HAP-1 (cell line): ENCODE measurements at places on chromosomes 7 and 10.

DNA sequence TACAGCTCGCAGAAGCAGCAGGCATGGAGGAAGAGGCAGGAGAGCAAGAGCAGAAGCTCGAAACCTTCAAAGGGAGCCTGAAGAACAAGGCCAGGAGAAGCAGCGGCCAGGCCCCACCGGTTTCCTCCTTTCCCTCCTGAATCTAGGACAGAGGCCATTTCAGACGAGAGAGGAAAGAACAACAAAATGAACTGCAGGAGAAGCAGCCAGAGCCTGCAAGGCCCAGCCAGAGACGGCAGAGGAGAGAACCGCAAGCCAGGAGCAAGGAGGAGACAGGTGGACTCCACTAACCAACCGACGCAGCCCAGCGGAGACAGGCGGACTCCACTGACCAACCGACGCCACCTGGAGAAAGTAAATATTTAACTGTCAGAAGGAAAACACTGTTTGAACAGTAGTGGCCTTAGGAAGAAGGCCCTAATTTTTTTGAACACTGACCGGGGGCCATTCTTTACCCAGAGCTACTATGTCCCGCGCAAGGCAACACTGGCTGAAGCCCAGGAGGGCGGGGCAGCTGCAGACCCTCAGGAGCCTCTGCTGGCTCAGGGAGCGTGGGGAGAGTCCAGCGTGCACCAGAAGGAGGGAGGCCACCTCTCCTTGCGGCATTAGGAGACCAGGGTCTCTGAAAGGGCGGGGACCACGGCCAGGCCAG, 559.2 kb downstream of the PTPRN2 start:
- no peak for DNase-seq

DNA sequence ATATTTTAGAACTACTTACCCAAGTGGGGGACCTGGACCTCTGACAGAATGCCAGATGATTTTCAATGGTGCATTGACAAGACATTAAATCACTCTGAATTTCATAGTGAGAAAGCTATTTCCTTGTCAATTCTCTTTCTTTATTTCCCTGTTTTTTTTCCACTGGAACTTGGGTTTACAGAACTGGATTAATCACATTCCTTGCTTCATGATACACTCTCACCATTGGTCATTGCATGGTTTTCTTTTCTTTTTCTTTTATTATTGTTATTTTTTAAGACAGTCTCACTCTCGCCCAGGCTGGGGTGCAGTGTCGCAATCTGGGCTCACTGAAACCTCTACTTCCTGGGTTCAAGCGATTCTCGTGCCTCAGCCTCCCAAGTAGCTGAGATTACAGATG, 38.5 kb upstream of the LBX1 start:
- DNase-seq: no peak

DNA sequence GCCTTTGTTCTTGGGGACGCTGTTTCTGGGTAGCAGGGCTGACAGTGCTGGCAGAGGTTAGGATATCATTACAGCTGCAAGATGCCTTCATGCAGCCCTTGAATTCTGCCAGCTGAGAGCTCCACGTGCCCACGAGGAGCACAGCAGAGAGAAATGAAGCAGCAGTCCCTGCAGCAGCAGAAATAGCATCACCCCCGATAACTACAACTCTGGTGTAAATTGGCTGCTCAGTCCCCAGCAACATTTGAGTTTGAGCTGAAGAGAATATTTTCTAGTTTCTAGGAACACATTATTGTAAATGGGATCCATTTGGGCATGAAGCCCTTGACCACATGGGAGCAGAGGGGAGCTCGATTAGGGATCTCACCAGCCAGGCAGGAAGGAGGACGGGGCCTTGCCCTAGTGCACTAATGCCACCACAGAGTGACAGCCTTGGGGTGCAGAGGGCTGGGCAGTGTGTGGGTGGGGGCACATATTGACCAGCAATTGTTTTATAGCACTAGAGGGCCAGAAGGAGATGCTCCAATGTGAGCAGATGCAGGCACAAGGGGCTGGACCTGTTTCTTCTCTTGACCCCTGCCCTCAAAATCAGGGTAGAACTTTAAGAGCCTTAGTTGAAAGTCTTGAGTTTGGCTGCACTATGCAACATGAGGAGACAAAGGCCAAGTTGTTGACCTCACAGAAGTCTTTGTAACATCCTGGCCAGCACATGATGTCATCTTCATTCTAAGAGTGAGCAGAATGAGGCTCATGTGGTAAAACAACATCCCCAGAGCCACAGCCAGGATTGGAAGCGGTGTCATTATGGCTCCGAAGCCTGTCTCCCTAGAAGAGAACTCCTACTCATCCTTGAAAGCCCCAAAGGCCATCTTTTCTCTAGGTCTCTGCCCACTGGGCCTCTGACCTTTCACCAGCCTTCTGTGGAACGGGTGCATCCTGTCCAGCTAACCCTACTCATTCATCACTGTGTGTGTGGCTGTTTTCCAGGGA, 52.6 kb downstream of the ADCY1 start:
- DNase-seq: no peak

DNA sequence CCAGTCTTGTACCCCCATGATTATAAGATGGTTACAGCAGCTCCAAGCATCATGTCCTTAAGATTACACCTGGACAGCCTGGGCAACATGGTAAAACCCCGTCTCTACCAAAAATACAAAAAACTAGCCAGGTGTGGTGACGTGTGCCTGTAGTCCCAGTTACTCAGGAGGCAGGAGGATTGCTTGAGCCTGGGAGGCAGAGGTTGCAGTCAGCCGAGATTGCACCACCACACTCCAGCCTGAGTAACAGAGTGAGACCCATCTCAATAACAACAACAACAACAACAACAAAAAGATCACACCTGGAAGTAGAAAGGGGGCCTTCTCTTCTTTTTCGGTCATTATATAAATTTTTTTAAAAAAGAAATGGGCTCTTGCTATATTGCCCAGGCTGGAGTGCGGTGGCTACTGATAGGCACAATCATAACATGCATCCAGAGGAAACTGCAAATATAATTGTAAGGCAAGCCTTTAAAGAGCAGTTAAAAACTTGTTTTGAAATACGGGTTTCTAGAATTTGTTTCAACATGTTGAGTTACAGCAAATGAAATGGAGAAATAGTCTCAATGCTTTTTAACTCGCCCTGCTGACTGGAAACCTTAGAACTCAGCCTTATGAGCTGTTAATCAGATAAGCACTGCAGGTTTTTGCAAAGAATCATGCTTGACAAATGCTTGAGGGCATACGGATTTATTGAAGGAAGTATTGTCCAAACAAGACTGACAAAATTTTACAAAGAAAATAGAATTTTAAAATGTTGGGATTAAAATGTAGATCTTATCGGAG, 4.7 kb upstream of the ENTPD7 start:
- DNase-seq: peak; percentile 24

GRCh38 chr7:77699056-77699455, 2.8 kb downstream of the RSBN1L start:
- no peak for DNase-seq

DNA sequence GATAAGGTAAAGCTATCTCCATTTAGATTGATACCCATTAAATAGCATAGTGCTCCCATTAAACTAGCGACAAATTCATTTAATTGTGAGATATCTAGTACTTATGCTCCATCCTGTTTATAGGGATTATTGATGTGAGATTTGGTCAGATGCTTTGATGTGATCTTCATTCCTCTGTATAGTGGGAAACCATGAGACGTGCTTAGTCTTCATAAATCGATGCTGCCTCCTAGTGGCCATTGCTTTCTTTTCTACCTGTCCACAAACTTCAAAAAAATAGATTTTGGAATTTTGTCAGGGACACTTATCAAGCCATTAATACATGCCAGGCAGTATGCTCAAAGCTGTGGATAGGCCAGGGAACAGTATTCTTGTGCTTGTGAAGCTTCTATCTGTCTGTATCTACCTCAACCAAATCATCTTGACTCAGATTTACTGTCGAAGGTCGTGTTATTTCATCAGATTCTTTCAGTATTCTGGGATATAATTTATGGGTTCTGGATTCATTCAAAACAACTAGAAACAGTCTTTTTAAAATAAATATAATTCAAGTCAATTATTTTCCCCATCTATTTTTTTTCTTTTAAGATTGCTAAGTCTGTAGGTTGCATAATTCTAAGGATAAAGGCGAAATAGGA, 12.0 kb downstream of the LSM8 start:
- peak; percentile 82 for DNase-seq

DNA sequence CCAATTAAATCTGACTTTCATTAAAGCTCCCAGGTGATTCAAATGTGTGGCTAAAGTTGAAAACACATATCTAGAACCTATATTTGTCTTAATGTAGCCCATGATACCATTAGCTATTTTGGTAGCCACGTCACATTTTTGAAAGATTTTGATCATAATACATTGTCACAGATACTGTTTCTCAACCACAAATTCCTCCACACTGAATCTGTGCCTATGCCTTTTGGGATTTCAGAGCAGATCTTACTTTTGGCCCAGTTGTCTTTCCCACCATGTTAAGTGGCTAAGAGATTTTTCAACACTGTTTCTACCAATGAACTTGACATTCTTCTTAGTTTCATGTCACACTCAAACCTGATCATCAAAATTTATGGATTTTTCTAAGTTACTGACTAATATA, 47.4 kb downstream of the CH25H start:
- no peak for DNase-seq
